Epithelial cell of esophagus (primary cell): ENCODE measurements at places on chromosomes 7 and 10.

- no peak for DNase-seq
Measured at GRCh38 chr7:91518058-91518457, 253.8 kb downstream of the FZD1 start.

GRCh38 chr7:130356876-130357611, 12.4 kb downstream of the CPA5 start:
- peak; percentile 97 for DNase-seq

DNA sequence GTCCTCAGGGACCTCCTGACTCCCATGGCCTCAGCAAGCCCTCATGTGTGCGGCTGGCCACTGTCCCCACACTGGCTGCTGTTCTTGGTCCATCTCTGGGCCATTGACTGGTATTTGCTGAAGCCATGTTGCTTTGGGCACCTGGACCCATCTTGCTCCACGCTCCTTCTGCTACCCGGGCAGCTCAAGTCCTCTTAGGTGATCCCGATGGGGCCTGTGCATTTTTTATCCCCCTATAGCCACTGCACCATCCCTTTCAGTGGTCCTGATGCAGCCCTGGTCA, 16.7 kb downstream of the RAMP3 start:
- no peak for DNase-seq

GRCh38 chr10:72277340-72277995, 3.7 kb downstream of the DDIT4 start:
- DNase-seq = no peak

DNA sequence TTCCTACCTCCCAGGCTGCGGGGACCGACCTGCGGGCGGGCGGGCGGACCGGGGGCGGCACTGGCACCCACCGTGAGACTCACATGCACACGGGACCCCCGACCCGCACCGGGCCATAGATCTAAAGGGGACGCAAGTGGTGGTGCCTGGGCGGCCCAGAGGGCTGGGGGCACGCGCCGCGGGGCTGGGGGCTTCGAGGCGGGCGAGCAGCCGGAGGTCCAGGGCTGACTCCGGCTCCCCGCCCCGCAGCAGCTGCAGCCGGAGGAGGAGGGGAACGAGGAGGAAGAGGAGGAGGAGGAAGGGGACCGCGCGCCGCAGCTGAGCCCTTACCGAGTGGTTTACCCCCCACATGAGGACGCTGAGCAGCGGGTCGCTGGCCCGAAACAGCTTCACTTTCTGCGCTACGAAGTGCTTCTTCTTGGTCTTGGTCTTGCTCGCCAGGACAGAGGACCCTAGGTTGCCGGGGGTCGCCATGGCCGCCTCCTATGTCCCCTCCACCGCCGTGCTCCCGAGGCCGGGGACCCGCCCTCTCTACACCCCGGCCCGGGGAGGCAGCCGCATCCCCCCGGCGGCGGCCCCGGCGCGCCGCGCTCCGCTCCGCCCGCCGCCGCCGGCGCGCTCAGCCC, 412 bp downstream of the PIP4K2A start:
- DNase-seq = no peak

DNA sequence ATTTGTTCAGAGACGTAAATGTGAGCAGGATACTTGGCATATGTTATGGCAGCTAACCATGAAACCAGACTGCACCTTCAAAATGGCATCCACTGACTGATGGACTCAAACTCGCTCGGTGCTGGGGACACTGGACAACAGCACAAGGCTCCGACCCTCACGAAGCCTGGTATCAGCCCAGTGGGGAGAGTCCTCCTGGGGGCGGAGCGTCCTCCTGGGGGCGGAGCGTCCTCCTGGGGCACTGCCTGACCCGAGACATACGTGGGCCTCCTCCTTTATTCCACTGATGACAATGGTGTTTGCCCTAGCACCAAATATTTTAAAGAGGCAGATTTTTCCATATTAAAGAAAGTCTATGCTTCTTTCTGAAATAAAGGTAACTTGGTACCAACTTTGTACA, 39.5 kb downstream of the ESYT2 start:
- DNase-seq = no peak

GRCh38 chr7:18330548-18330947, 165.0 kb upstream of the HDAC9 start:
- no peak for DNase-seq
